ENCODE measurements at places on chromosomes 4 and X.

- H3K27me3 ChIP-seq: no peaks in the 10 kb centered on the region
- no peak for DNase-seq
- H3K4me3 ChIP-seq: no peak overlapping the region
- H3K36me3 ChIP-seq: no peaks in the 10 kb centered on the region
- no peak overlapping the region for H3K27ac ChIP-seq
Observed at GRCh38 chrX:9610771-9611392, 146.0 kb downstream of the TBL1X start.

DNA sequence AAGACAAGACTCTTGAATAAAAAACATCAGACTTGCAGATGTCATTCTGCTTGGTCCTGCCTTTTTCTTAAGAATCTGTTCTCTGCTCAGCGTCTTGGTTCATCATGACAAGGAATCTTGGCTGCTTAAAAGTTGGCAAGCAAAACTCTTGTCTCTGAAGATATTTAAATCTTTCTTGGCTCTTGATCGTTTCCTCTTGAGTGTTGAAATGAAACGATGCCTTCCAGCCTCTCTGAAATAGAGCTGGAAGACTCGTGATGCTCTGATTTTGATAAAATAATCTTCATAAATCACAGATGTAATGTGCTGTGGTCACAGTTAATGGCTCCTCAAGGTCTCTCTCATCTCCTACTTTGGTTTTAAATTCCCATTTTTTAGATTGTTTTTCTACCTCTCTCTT is 39.9 kb upstream of the TMEM192 start:
- peaks cover 1% of the 10 kb centered on the region for H3K36me3 ChIP-seq
- no peaks in the 10 kb centered on the region for H3K4me1 ChIP-seq
- no peak overlapping the region for H3K4me3 ChIP-seq

DNA sequence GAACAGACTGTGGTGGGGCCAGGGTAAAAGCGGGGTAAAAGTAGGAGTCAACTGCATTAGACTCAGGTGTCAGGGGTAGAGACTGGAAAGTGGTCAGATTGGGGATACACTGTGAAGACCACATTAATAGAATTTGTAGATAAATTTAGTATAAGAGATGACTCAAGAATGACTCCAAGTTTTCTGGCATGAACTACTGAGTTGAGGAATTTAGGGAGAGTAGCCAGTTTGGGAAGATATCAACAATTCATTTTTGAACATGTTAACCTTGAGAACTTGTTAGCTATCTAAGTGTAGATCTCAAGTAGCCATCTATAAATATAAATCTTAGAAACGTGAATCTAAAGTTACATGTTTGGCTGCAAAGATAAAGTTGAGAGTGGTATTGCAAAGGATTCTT is 206.9 kb upstream of the HCCS start:
- H3K4me3 ChIP-seq: no peak overlapping the region
- H3K27ac ChIP-seq: no peak overlapping the region
- DNase-seq: no peak
- no peaks in the 10 kb centered on the region for H3K27me3 ChIP-seq
- H3K4me1 ChIP-seq: no peaks in the 10 kb centered on the region

GRCh38 chrX:132665676-132666075 is 176.8 kb upstream of the MBNL3 start:
- no peaks in the 10 kb centered on the region for H3K36me3 ChIP-seq
- no peaks in the 10 kb centered on the region for H3K4me1 ChIP-seq
- no peak overlapping the region for H3K4me3 ChIP-seq
- DNase-seq: no peak

DNA sequence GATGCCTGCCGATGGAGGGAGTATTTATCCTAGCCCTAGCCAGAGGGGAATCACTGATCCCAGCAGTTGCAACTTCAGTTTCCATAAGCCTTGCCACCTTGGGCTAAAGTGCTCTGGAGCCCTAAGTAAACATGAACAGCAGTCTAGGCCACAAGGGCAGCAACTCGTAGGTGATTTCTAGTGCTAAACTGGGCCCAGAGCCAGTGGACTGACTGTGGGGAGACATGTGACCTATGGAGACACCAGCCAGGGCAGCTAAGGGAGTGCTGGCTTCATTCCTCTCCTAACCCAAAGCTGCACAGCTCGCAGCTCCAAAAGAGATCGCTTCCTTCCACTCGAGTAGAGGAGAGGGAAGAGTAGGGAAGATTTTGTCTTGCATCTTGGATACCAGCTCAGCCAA is 120.8 kb upstream of the MAGEA10 start:
- no peak overlapping the region for H3K4me3 ChIP-seq
- H3K36me3 ChIP-seq: no peaks in the 10 kb centered on the region
- DNase-seq: no peak
- no peaks in the 10 kb centered on the region for H3K4me1 ChIP-seq

GRCh38 chr4:111037591-111038360 is 414.9 kb upstream of the PITX2 start:
- no peak overlapping the region for H3K27ac ChIP-seq
- H3K36me3 ChIP-seq: no peaks in the 10 kb centered on the region
- H3K4me3 ChIP-seq: no peak overlapping the region
- no peaks in the 10 kb centered on the region for H3K4me1 ChIP-seq

DNA sequence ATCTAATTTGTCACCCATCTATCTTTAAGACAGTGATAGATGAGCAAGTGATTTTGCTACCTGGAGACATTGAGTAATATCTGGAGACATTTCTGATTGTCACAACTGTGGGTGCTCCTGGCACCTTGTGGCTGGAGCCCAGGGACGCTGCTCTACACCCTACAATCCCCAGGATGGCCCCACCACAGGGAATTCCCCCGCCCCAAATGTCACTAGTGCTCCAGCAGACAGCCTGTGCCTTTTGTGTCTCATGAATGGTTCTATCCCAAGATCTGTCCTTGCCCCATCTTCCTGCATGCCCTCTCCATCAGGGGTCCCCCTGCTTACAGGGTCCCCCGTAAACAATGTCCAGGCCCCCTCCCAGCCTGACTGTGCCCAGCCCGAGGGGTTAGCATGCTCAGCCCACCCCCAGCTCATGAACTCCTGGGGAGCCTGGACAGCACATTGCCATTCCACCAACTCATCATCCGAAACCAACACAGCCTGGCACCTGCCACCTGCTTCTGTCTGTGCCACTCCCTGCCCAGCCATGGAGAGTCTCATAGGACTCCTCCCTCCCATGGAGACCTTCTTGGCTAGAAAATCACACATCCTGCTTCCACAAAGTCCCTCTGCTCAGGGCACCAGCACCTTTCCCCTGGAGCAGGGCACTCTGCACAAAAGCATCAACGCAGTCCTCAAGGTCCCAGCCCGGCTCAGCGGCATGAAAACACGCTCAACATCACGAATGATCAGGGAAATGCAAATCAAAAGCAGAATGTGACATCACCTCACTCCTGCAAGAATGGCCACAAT is 5.7 kb downstream of the P2RY8 start:
- DNase-seq: peak; percentile 15
- no peak overlapping the region for H3K27ac ChIP-seq
- H3K36me3 ChIP-seq: peaks cover 15% of the 10 kb centered on the region
- no peak overlapping the region for H3K4me3 ChIP-seq
- peaks cover 4% of the 10 kb centered on the region for H3K4me1 ChIP-seq

GRCh38 chr4:153467897-153468262 is 1.7 kb downstream of the TMEM131L start:
- peaks cover 54% of the 10 kb centered on the region for H3K36me3 ChIP-seq
- peak overlapping the region; percentile 89 for H3K27ac ChIP-seq
- peak overlapping the region; percentile 96 for H3K4me3 ChIP-seq
- DNase-seq: peak; percentile 58

DNA sequence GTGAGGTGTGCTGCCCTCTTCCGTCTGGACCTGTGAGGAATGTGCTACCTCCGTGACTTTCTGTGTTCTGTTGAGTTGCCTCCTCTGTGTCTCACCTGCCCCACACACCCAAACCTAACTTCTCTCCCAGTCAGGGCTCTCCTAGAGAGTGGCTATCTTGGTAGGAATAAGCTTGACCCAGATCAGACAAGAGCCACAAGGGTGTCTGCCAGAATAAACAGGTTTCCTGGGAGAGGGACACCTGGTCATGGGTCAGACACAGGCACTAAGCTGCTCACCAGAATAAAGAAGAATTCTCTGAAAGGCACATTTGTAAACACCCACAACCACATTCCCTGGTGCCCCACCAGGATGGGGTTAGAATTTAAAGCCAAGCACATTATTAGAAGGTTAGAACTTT is 11.1 kb downstream of the ZNF182 start:
- no peak for DNase-seq
- no peak overlapping the region for H3K27ac ChIP-seq
- peaks cover 23% of the 10 kb centered on the region for H3K4me1 ChIP-seq
- peaks cover 87% of the 10 kb centered on the region for H3K36me3 ChIP-seq
- no peaks in the 10 kb centered on the region for H3K27me3 ChIP-seq

- H3K27ac ChIP-seq: no peak overlapping the region
- H3K4me1 ChIP-seq: no peaks in the 10 kb centered on the region
- peaks cover 5% of the 10 kb centered on the region for H3K27me3 ChIP-seq
- no peaks in the 10 kb centered on the region for H3K36me3 ChIP-seq
- no peak overlapping the region for H3K4me3 ChIP-seq
- no peak for DNase-seq
Observed at GRCh38 chr4:146577111-146577510, 55.4 kb upstream of the SLC10A7 start.

DNA sequence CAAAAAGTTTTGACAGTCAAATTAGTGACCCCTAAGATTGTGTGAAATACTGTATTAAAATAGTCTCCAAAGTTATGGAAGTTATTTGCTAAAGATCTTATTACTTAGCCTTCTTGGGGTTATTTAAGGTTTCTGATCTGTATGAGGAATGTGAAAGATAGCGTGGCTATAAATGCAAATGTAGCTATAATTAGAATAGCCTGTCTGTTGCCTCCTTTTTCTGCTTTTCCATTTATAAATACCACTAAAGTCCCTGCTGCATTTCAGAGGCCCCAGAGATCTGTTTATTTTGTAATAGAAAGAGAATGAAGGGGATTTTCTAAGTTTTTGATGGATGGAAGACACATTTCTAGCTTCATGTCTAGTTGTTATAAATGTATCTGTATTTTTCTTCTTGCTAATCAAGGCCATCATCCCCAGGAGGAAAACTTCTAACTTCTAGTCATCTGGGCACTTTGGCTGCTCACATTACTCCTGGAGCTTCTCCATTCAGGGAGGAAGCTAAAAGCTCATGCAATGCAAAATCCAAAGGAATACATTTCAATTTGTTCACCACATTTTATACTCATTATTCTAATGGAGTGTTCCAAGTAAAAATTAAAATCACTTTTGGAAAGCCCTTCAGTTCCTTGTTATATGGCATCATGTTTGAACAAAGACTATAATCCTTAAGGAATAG is 73.9 kb downstream of the INTS12 start:
- no peak overlapping the region for H3K4me3 ChIP-seq

DNA sequence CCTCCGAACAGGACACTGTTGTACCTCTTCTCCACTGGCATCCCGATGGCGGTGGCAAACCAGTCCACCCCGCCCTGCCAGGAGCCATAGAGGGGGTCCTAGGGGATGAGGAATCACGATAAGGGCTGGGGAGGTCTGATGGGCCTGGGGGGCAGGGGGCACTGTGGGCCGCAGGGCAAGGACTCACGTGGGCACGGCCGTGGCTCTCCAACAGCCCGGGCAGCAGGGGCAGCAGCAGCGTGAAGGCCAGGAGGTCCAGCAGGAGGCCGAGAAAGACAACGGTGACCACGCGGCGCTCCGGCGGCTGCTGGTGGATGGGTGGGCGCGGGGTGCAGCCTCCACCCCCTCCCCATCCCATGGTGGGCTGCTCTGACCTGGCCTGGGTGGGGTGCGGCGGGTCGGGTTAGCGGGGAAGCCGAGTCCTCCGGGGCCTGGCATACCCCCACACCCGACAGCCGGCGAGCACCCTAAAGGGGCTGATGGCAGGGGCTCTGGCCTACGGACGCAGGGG is 29.6 kb downstream of the NOP14 start:
- H3K27ac ChIP-seq: peak overlapping the region; percentile 91
- no peak for DNase-seq
- no peaks in the 10 kb centered on the region for H3K27me3 ChIP-seq
- peaks cover 51% of the 10 kb centered on the region for H3K36me3 ChIP-seq
